ENCODE measurements at places on chromosomes 4 and X.

DNA sequence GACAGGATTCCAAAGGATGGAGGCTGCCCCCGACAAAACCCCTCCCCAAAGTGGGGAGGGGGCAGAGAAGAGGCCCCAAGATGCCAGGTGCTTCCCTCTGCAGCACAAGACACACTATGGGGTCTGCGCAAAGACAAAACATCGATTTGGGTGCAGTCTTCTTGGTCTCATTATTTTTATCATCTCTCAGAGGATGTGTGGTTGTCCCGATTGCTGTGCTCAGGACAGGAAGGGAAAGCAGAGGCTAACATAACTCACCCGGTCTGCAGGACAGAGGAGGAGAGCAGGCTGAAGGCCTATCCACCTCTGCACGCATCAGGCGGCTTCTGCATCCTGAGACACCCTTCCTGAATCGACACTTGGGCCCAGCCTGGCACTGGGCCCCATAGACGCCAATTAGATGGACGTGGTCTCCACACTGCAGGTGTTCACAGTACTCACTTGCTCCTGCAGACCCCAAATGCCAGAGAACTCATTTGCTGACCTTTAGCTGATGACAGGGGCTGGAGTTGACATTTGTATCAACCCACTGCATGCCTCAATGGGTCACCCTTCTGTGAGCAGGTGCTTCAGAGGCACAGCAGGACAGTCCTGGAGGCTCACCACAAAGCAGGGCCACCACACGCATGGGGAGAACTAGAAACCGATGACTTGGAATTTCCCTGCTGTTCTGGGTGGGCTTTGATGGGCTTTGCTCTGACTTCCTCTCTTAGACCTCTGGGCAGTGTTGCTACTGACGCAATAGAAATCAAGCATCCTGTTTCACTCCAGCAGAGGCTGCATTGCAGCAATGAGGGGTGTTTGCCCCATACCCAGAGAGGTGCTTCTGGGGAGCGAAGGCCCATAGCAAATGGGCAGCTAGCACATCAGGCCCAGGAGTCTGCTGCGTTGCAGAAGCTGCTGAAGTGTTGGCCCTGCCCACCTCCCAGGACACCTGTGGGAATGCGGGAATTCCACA lies 96.3 kb upstream of the ENPP6 start:
- DNase-seq = no peak

DNA sequence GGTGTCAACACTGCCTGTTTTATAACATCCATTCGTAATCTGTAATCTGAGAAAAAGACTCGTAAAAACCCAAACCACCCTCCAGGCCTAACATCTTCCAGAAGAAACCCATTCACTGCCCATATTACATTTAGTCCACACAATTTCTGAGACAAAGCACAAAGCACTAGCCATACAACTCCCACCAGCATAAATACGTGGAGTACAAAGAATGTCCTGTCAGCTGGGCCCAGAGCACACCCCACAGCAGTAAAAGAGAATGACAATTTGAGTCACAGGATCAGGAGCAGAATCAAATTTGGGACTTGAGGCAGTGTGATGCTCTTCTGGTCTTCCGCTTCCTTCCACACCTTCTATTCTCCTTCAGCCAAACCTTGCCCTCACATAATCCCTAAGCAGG lies 6.8 kb downstream of the MECP2 start:
- no peak for DNase-seq

DNA sequence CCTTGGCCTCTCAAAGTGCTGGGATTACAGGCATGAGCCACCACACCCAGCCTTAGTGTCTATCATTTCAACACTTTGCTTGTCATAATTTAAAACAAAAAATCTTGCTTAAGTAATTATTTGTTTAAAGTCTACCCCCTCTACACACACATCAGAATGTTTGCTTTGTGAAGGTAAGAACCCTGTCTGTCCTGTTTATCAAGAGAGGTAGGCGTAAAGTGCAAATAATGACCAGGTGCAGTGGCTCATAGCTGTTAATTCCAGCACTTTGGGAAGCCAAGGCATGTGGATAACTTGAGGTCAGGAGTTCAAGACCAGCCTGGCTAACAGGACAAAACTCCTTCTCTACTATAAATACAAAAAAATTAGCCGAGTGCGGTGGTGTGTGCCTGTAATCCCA lies 326.7 kb upstream of the CLNK start:
- no peak for DNase-seq

GRCh38 chrX:1451251-1451660 lies 1.5 kb downstream of the ASMTL start:
- DNase-seq = no peak

DNA sequence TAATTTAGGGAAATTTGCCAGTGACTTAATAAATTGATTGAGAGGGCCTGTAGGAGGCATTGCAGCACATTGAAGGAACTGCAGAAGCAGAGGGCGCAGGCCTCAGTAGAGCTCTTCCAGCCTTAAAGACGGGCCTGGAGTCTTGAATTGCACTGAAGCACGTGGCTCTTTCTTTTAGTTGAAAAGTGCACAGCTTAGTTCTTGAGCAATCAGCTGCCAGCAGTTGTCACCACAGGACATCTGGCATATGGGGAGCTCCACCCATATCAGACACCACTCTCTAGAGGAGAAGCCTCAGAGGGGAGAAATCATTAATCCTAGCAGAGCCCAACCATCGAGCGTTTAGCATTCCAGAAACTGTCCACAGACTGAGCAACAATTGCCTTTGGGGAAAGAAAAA lies 16.0 kb upstream of the FGF16 start:
- peak; percentile 45 for DNase-seq

Data from skeletal muscle cell (primary cell).